ENCODE measurements at places on chromosomes 1 and 21.

GRCh38 chr1:46133781-46134350 is 1.4 kb upstream of the PIK3R3 start:
- DNase-seq: no peak

GRCh38 chr1:165116732-165117131 is 239.8 kb downstream of the LMX1A start:
- DNase-seq: no peak

- no peak for DNase-seq
Measured at GRCh38 chr1:173048621-173049321, 2.0 kb downstream of the TNFSF18 start.

DNA sequence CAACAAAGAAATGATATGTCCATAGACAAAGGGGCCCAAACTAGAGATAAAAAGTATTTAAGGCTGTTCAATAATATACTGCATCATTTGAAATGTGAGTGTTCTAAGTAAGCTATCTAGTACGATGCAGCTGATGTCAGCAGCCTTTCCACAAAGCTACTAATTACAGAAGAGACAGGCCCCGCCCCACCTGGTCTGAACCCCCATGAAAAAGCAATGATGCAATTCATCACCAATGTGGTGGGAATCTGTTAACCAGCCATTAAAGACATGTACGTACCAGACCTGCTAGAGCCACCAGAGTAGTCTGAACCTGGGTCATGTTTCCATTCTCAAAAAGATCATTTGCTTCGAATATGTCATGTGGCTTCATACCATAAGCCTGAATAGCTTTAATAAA is 25.1 kb downstream of the CNN3 start:
- no peak for DNase-seq

DNA sequence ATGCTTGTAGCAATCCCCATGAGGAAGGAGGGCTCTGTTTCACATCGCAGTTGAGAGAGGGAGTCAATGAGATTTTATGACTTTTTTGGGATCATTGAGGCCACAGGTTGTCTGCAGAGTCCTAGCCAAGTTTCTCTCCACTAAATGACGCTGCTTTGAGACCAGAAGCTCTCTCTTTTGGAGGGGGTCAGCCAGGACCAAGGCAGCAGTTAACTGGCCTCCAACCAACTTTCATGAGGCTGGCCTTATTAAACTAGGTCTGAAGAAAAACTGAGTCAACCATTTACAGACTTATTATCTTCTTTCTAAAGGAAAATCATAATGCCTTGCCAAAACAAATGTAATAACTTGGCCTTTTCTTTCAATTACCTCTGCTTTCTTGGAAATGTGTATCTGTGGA is 8.6 kb downstream of the WLS start:
- DNase-seq: no peak

Data from GM12878 (cell line).